T-cell (primary cell): ENCODE measurements at places on chromosomes 1 and 21.
A peak's percentile ranks its signal among the peaks of the same experiment; 100 is the strongest.

DNA sequence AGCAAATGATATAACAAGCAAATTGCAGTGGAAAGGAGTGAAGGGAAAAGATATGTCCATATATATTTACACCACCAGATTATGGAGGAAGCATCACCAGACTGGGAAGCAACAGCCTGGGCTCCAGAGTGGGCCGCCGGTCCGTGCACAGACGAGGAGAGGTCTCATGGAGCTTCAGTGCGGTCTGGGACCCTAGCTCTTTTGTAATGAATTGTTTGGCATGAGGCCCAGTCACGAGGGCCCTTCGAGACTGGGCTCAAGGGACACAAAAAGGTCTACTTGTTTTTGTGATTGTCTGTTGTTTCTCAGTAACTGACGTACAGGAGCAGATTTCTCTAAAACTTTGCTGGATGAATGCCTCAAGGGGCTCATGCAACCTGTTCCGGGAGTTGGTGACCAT is 12.9 kb upstream of the STUM start:
- no peak for DNase-seq

DNA sequence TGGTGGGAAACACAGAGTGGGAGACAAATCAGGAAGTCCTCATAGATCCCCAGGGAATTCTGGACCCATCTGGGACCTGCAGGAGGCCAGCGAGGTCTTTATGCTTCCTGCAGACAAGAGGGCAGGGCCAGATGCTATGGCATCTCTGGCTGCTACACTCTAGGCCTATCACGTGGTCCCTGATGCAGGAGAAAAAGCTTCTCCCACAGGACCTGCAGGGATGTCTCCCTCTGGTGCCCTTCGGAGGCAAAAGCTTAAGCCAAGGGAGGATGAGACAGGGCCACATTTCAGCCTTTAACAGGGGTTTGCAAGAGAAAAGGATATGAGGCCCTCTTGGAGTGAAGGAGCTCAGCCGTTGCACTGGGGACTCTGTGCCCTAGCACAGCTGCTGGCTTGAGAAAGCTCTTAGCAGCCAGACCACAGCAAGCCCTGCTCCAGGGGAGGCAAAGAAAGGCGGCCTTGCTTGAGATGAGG is 243.0 kb downstream of the C1orf94 start:
- no peak for DNase-seq

- no peak for DNase-seq
Measured at GRCh38 chr21:37592496-37592895, 225.9 kb downstream of the DYRK1A start.

- DNase-seq, result no peak
Measured at GRCh38 chr1:37807220-37807554, 403 bp upstream of the C1orf122 start.

DNA sequence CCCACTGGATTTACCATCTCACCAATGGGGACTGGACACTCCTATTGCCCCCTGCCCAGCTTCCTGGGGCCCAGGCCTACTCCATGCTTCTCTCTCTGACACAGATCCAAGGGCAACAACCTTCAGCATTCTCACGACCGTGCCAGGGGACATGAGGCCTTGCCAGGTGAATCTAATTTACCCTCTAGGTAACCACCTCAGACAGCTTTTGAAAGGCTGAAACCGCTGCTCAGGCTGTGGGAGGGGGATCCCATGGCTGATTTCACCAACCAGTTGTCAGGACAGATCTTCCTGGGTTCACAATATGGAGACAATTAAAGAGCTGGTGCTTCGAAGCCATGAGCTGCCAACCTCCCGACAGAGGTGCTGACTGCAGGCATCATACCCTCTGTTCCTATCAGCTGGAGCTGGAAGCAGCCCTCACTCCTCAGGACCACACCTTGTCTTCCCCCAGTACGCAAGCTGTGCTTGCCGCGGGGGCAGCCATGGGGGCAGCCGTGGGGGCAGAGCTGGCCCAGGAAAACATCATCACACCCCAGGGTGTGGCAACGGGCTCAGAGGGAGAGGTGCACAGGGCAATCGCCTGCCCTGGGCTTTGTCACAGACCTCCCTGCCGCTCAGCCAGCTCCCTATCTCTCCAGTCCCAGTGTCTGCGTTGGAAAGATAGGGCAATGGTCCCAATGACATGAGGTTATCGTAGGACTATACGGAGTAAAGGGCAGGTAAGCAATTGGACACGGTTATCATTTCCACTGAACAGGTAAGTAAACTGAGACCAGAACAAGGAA is 120.2 kb downstream of the DMRTB1 start:
- no peak for DNase-seq

DNA sequence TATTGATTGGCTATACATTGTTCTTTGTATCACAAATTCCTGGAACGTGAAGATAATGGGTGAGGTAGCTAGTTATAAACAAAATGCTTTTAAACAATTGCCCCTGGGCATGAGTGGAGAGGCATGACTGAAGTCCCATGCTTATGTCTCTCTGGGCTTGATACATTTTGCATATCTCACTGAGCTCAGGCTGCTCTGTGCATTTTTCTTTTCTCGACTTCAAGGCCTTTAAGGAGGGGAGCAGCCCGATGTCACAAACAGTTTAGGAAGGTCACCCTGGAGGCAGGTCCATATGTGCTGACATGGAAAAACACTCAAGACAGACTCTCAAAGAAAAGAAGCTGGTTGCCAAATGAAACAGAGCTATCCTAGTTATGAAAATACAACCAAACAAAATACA is 80.1 kb upstream of the PUM1 start:
- DNase-seq, result no peak

- DNase-seq, result no peak
Measured at GRCh38 chr21:45579383-45580180, 37.3 kb upstream of the SLC19A1 start.

DNA sequence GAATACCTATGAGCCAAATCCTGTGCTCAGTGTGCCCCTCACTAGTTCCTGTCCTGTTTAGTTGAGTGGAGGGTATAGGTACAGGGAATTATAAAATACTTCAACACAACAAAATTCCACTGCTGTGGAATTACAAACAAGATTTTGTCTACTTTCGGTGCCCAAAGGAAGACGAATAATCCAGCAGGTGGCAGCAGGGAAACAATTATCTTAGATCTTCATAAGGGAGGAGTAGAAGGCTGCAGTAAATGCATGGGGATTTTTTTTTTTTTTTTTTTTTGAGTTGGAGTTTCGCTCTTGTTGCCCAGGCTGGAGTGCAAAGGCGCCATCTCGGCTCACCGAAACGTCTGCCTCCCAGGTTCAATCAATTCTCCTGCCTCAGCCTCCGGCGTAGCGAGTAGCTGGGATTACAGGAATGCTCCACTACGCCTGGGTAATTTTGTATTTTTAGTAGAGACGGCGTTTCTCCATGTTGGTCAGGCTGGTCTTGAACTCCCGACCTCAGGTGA is 2.0 kb upstream of the PIP5K1A start:
- peak; percentile 37 for DNase-seq

GRCh38 chr1:8416881-8417280 is 99.0 kb downstream of the SLC45A1 start:
- DNase-seq, result no peak

DNA sequence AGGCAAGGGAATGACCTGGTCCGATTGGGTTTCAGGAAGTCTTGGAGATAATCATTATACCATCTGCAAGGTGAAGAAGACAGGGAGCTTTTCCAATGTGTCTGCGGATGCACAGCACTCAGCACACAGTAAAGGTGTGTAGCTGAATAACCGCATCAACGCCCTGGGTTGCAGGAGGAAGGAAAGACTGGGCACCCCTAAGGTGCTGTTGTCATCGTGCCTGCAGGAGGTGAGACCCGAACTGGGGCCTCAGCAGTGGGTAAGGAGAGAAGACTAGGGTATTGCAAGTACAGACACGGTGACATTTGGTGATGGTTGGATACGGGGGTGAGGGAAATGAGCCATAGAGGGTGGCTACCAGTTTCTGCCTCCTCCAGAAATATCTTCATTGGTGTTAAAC is 1.1 kb upstream of the TRIM62 start:
- no peak for DNase-seq
